Myocyte (in vitro differentiated cells): ENCODE measurements at places on chromosomes 6 and 20. TPM values are rescaled to one million over a fixed set of nuclear protein-coding genes. Genes with fewer than 3 reads are reported as not detected.

The HTR1E gene
- total RNA-seq = not detected in 2 replicates

GRCh38 chr6:35710241-35710847, 21.6 kb upstream of the FKBP5 start:
- no peak for DNase-seq

DNA sequence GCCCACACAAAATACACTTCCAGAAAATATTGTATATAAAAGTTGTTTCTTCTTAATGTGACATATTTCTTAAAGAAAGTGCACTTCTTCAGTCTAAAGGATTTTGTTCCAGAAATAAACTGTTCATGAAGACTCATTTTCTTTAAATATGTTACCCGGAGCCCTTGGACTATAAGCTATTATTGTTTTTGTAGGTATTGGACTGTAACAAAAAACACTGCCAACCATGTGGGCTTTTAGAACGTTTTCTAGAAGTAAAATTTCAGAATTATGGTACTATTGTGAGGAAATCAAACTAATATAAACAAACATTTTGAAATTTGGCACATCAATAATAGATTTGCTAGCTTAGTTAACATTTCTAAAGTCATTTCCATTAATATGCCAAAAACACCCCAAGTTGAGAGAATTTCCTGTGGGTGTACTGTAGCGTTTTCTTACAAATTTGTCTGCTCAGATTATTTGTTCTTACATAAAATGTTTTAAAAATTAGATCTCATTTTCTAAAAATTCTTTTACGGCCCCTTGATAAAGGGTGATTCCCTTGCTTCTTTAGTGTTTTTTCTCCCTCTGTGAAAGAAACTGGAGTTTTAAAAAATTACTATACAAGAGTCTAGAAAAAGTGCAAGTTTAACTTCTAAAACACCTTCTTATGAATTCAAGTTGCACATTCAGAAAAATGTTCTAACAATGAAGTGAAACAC, 3.4 kb downstream of the NKX2-4 start:
- DNase-seq = no peak

DNA sequence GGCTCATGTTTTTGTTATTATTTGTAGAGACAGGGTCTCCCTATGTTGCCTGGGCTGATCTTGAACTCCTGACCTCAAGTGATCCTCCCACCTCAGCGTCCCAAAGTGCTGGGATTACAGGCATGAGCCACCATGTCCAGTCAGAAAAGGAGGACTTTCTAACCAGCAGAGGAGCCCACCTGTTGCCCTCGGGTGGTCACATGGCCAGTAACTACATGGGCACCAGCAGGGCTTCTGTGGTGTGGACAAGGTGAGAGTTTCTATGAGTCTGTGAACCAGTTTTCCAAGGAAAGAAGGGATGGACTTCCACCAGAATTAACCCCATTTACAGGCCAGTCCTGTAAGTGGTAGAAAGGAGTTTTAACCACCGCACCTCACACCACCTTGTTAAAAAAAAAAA, 125.4 kb downstream of the RIN2 start:
- no peak for DNase-seq

GRCh38 chr20:1012359-1013168, 10.5 kb upstream of the RSPO4 start:
- DNase-seq = no peak

The MPIG6B gene
- total RNA-seq = not detected in 2 replicates

DNA sequence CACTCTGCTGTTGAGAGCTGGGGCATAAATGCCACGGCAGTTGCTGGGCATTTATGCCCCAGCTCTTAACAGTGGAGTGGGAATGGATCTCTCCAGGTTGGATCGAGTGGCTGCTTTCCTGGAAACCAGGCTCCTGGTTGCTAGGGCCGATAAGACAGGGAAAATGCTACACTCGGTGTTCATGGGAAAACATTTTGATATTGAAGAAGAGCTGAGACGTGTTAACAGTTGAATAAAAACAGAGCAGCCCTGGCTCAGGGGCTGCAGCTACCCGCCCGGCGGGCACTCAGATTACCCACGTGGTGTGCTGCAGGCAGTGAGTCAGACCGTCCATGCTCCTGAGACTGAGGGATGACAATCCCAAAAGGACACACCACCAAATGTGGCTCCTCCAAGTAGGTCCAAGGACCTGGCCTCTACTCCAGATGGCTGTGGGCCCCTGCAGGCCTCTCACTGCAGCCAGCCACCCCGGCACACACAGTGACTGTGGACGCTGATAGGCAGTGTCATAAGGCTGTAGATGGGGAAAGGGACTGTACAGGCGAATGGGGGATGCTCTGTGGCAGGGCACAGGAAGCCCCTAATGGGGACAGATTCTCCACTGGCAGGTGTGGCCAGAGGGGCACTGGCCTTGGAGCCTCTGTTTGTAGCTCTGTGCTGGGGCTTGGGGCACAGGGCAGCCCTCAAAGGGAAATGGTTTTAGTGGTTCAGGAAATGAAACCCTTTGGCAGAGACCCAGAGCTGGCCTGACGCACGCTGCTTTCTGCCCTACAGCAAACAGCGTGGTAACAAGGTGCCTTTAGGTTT, 237.8 kb downstream of the LY86 start:
- peak; percentile 59 for DNase-seq

DNA sequence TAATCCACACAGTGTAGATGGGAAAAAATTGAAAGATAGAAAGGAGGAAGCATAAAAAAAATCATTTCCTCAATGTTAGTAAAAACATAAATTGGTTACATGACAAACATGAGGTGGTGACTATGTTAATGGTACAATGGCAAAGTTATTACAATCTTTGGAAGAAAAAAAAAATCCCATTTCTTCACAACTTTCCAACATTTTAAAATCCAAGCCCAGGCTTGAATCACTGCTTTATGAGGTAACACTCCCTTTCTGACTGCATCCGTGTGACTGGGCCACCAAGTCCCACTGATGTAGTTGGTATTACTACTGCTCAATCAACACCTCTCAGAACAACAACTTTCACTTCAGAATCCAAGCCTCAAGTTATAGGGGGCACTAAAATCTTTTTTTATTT, 160.4 kb downstream of the BTBD9 start:
- no peak for DNase-seq

GRCh38 chr20:37991157-37991866, 41.9 kb downstream of the TTI1 start:
- no peak for DNase-seq

- DNase-seq = no peak
Measured at GRCh38 chr6:129345890-129346289, 364.1 kb downstream of the ARHGAP18 start.

DNA sequence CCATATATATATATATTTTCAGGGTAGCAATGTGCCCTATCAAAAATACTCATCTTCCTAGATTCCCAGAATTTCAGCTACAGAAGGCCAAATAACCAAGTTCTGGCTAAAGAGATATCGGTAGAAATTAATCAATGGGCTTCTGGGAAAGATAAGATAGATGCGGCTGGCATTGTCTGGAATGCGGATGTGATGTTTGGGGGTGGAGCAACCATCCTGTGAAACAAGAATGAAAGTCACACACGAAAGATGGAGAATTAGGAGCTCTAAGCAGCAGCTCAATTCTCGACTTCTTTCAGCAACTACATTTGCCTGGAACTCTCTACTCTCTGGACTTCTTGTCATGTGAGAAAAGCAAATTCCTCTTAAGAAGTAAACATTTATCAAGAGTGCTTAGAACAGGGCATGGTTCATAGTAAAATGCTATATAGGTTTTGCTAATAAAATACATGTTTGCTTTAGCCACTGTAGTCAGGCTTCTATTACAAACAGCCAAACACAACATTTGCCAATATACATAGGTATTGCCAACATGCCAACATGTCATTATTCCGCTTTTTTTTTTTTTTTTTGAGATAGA, 90.8 kb downstream of the CLIC5 start:
- DNase-seq = no peak

The EGFL8 gene
- total RNA-seq = 1.4 and 2.2 TPM in 2 replicates

GRCh38 chr6:81613606-81614005, 138.9 kb downstream of the TENT5A start:
- DNase-seq = peak; percentile 45
